ENCODE measurements at places on chromosomes 4 and X.
A peak's percentile ranks its signal among the peaks of the same experiment; 100 is the strongest.

- no peak for DNase-seq
Measured at GRCh38 chr4:120865985-120866384, 56.5 kb downstream of the PRDM5 start.

DNA sequence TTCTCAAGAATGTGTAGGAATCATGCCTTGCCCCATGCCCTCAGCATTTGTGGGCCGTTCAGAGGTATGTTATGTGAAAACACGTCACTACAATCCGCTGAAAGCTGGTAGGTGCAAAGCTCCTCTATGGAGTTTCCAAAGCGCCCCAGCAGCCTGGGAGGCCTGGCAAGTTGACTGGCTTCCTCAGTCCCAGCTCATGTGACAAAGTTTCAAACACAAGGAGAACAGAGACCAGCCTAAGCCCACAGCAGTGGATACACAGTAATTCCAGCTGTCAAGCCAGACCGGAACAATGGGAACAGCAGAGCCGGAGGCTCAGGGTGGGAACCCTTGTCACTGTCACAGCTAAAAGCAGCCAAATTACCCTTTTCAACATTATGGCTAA is 33.5 kb downstream of the NAT8L start:
- no peak for DNase-seq

DNA sequence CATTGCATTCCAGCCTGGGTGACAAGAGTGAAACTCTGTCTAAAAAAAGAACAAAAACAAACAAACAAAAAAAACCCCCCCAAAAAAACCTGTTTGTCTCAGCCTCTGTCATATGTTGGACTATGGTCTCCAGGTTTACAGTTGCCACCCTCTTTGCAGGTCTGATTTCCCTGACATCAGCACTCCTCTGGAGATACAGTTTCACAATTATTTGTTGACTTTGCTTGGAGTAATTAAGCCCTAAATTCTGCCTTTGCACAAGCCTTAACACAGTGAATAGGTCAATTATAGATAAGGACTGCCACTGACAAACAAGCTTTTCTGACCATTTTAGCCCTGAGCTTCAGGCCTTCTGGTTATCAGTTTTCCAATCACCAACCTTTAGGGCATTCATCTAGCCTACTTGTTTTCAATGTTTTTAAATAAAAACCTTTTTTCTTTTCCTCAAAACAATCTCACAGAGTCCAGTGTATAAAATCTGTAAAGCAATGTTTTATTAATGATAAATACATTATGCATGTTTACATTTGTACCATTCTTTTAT is 20.4 kb upstream of the MAPK10 start:
- DNase-seq: no peak

DNA sequence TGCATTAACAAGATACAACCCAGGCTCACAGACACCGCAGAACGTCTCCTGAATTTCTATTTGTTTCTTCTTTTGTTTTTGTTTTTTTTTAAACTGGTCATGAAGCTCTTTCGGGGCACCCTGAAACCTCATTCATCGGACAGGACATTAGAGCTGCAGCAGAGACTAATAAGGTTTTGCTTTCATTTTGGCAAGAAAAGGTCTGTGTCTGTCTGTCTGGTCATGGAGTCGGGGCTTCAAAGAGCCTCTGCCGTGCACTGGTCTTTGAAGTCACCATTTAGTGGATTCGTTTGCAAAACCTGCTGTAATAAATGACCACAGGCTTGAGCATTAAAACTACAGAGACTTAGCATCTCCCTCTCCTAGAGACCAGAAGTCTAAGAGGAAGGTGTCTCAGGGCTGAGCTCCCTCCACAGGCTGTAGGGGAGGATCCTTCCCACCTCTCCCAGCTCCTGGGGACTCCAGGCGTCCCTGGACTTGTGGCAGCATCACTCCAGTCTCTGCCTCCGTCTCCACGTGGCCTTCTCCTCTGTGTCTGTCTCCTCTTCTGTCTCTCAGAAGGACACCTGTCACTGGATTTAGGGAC is 247.5 kb downstream of the CRLF2 start:
- DNase-seq: no peak

GRCh38 chr4:183266371-183266770 is 53.7 kb downstream of the CLDN22 start:
- no peak for DNase-seq

- no peak for DNase-seq
Measured at GRCh38 chr4:21699446-21699845, 249.1 kb downstream of the KCNIP4 start.

DNA sequence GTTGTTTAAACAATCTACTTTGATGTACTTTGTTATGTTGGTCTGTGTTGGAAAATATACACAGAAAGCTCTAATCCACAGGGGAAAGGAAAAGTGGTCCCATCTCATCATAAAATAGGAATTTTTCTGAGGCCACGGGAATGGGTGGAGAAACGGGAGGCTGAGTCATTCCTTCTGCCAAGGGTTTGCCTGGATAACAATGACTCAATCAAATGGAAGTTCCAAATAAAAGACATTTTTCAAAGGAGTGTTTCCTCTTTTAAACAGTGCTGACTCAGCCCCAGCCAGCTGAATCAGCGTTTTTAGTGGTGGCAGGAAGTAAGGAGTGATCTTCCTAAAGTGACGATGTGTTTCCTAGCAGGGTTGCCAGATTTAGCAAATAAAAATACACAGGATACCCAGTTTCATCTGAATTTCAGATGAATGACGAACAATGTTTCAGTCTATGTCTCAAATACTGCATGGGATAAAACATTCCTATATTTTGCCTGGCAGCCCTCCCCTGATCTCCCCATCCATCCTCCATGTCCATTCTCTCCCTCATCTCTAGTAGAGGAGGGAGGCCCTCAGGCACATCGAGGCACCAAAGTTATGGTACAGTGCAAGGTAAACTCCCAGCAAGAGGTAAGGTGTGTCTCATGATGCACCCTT is 345.4 kb upstream of the GATB start:
- no peak for DNase-seq

DNA sequence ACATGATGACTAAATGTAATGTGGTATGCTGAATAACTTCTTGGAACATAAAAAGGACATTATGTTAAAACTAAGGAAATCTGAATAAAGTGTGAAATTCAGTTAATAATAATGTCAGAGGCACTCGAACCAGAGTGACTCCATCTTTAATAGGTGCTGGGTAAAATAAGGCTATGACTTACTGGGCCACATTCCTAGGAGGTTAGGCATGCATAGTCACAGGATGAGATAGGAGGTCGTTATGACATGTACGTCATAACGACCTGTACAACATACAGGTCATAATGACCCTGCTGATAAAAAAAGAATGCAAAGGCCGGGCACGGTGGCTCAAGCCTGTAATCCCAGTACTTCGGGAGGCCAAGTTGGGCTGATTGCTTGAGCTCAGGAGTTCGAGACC is 28.9 kb upstream of the OPHN1 start:
- no peak for DNase-seq

- peak; percentile 8 for DNase-seq
Measured at GRCh38 chrX:7146703-7147412, 654 bp upstream of the STS start.

DNA sequence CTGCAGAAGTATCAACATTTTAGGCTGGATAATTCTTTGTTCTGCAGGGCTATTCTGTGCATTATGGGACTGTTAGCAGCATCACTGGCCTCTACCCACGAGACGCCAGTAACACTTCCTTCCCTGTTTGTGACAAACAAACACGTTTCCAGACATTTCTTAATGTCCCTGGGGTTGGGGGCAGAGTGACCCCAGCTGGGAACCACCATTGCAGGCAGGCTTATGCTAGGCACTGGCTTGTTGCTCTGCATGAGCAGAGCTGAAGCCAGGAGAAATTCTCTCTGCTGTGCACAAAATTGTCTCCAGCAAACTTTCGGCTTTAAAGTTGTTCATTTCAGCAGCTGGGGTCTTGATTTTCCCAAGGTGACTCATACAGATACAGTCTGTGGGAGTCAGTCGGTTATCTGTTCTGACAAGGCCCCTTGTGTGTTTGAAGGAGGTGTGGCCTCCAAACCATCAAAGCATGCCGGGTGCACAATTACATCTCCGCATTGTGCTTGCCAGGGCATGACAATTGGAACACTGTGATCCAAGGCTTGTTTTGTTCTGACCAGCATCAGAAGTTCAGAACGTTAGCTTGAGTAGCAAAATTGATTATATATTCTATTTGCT is 156.4 kb upstream of the BOD1L1 start:
- DNase-seq: no peak

- no peak for DNase-seq
Measured at GRCh38 chr4:13240066-13240465, 244.1 kb downstream of the RAB28 start.

DNA sequence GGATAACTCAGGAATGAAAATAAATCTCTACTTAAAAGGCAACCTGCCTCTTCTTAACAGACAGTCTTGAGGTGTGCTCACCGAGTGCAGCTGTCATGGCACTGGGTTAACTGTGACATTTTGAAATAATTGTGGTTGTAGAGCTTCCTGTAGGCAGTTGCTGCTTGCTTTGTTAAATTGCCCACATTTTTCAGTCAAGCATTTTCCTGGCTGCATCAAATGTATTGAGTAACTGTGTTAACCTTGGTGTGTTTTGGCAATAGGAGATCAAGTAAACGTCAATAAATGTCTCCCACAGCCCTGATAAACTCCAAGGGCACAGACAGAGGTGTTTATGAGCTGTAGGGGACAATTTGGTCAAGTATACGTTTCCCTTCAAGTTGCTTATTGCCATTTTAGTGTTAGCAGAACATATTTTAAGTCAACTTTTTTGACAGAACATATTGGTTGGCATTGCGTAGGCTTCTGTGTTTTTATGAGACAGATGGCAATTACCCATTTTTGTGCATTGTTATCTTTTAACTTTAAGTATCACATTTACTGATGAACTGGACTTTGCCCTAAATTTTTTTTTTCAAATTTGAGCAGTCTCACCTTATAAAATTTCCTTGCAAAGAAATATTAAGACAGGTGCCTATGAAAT is 527.4 kb downstream of the C4orf33 start:
- DNase-seq: no peak

DNA sequence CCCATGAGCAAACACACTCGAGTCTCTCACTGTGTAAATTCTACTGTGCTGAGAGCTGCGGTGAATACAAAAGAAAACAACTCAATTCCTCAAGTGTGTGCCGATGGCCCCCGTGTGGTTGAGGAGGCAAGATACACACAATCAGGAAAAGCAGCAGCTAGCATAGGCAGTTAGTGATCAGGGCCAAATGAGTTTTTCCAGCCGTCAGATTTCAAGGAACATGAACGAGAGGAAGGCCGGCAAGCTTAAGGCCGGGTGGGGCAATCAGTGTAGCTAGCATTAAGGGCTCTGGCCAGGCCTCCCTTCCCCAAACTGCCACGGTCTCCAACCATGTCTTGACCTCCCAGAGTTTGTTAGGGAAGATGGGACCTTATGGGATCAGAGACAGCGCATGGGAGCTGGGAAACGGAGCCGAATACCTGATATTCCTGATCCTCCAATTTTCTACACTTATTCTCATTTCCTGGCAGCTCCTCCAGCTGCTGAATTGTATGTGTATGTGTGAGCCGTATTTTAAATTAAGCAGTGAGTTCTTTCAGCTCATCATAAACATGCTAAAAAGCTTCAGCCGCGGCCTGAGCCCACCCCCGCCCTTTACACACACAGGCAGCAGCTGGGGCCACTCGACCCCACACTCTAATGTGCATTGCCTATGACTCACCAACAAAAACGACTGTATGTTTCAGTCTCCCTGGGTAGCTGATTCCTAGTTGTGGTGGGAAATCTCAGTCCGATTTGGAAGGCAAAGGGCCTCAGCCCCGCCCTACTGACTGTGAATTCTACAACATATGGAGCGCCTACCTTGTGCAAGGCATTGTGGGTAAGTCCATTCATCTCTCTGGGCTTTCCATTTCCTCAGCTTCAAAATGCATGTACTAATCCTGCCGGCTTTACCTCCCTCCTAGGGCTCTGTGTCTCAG is 59.9 kb downstream of the RTL9 start:
- no peak for DNase-seq

- DNase-seq: peak; percentile 87
Measured at GRCh38 chr4:3292571-3293400, at the start of gene RGS12. TSS of gene RGS12 (plus strand) at chr4:3293021. CDS start at chr4:3316171, 23,150 bp downstream.

DNA sequence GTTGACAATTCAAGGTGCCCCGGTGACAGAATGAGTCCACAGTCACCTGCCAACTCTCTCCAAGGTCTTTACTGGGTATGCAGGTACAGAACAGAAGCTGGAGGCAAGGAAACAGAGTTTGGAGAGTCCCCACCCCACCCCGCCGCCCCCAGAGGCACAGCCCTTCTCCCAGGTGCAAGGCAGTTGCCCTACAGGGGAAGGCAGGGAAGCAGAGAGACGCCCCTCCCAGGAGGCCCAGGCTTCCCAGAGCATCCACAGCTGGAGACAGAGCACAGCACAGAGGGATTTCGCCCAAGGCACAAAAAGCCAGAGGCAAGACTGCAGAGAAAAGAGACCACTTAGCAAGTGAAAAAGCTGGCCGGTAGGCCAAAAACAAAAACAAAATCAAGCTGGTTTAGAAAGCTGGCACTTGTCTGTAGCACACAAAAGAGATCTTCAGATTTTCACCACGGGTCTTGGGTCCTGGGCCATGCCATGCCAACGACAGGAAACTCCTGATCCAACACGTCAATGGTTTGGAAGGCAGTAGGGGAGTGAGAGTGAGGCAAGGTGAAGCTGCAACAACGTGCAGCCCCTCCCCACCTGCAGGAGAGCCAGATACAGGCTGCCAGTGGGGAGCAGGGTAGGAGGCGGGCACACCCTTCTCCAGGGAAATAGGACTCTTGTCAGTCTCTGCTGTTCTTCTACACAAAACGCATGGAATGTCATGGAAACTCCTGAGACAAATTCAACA is 113.3 kb downstream of the AFAP1 start:
- DNase-seq: no peak

GRCh38 chrX:134377537-134377936 is 82.4 kb upstream of the HPRT1 start:
- DNase-seq: no peak
